ENCODE measurements at places on chromosomes 3 and 15.

DNA sequence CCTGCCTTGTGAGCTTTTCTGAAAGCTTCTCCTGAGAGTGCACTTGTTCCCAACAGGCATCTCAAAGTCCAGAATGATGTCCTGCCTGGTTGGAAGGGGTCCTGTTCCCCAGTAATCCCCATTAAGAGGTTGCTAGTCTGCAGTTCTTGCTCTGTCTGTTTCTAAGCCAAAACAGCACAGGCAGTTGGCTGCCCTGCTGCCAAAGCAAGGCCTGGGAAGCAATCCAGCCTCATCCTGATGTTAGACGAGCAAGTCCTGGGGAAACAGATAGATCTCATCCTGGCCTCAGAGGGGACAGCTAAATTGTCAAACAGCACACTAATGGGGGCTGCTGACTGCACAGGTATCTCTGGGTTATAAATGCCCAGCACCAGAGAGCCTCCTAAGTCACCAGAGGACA is 198.0 kb downstream of the EPHB1 start:
- DNase-seq, result no peak

GRCh38 chr15:69860321-69860720 is 237.4 kb downstream of the TLE3 start:
- DNase-seq, result no peak

- no peak for DNase-seq
Observed at GRCh38 chr15:57580428-57580827, 11.3 kb upstream of the MYZAP start.

DNA sequence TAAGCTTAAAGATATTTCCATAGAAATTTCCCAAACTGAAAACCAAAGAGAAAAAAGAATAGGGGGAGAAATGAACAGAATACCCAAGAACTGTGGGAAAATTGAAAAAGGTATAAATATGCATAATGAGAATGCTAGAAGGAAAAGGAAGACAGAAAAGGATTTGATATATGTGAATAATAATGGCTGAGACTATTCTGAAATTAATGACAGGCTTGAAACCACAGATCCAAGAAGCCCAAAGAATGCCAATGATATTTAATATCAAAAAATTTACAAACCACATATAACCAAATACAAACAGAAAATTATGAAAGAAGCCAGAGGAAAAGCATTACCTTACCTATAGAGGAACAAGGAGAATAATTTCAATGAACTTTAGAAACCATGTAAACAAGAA is 153.0 kb downstream of the ANXA2 start:
- DNase-seq, result no peak

DNA sequence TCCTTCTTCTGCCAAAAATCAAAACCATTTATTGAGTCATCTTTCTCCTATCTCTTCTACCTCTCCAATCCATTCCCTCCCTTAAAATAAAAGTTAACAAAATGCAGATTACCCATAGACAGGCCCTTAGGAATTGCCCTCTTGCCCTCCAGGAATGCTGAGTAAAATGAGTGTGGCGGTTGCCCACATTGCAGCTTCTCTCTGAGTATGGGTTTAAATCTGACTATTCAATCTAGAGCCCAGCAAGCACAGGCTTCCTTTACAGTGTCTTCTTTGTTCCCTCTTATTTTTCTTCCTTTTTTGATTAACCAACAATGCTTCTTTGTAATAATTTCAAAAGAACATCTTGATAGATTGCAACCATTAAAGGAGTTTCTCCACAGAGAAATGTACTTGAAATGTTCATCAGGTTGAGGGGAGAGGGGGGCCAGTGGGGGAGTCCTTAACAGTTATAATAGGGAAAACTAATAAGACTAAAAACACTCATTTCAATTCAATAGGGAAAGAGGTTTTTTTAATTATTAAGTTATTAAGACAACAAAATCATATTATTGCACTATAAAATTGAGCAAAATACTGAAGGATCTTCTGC is 135.3 kb upstream of the LMCD1 start:
- DNase-seq, result no peak

GRCh38 chr3:41853540-41854196 is 108.2 kb downstream of the ULK4 start:
- no peak for DNase-seq

DNA sequence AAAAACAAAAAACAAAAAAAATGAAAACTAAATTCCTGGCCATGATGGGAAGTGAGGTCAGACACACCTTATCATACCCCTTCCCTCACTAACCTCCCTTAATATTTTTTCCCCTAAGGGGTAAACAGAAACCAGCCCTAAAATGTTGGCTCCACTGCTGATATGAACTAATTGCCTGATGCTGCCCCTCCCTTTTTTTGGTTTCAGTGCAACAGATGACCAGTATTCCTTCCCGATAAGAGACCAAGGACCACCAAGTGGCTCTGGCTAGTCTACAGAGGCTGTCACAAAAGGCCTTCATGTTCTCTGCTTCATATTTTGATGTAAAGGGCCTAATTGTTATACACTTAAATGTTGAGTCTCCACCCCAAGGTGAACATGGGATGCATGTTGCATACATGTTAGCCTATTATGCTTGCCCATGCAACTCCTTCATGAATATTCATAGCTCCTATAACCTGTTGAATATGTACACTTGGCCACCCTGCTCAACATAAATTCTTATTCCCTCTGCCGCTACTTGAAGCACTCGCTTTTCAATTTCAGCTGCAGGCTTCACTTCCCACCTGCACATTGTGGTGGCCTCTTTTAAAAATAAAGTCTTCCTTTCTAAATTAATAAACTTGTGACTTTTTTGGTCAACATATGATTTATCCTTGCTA is 12.3 kb upstream of the STAC start:
- no peak for DNase-seq

GRCh38 chr3:160437083-160437455 is 12.5 kb downstream of the TRIM59 start:
- no peak for DNase-seq

- no peak for DNase-seq
Observed at GRCh38 chr3:27714692-27715453, 7.2 kb downstream of the EOMES start.

- peak; percentile 35 for DNase-seq
Observed at GRCh38 chr15:58731756-58732535, 17.6 kb downstream of the ADAM10 start.

GRCh38 chr3:177615015-177615414 is 417.7 kb upstream of the TBL1XR1 start:
- DNase-seq, result peak; percentile 95

DNA sequence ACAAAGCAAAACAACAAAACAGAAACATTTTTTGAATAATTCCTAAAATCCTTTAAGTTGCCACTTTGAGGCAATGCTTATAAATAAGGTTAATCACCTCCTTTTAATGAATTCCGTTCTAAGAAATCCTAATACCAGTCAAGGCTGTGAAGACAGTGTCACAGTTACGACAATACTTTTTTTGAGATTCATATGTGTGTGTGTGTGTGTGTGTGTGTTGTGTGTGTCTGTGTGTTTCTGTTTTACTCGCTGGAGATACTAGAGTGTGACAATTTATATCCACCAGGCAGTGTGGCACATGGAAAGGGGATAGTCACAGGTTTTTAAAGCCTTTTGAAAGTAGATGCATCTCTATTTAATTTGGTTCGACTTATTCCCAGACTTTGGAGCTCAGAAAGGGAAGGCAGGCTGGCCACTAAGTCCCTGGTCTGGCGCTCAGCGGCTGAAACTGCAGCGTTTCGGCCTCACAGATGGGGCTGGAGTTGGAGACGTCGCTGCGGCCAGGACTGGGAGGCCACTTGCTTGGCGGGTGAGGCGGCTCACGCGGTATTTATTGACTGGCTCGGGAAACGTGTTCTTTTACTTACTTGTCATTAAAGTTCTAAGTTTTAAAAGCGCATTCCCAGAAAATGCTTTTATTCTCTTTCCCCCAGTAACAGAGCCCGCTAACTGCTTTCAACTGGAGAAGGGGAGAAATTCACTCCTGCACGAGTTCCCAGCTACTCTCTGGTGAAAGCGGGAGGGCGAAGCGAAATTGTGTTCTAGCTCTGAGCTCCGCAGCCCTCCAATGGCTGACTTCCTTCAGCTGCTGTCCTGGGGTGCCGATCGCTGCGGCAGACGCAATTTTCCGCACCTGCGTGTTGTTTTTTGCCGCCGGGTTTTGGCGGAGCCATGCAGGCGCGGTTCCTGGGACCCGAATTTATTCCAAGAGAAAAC is 13.7 kb downstream of the ZIC1 start:
- no peak for DNase-seq

GRCh38 chr3:175005881-175006280 is 146.7 kb downstream of the NAALADL2 start:
- peak; percentile 88 for DNase-seq

DNA sequence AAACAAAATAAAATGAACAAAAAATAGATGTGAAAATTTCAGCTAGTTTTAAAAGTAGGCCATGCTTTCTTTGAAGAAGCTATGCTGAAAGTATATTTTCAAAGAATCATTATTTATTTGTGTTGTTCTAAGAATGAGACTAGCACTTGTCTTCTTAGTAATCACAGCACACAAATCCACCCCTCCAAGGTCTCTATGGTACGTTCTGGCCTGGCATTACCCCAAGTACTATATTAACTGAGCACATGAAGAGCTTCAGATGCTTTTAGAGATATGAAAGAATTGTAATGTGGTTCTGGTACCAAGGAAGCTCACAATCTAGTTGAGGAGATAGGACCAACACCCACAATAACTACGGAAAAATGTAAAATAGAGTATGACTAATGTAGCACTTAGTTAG is 416.5 kb downstream of the PLCL2 start:
- no peak for DNase-seq

- no peak for DNase-seq
Observed at GRCh38 chr3:13308380-13308801, 111.7 kb downstream of the NUP210 start.

DNA sequence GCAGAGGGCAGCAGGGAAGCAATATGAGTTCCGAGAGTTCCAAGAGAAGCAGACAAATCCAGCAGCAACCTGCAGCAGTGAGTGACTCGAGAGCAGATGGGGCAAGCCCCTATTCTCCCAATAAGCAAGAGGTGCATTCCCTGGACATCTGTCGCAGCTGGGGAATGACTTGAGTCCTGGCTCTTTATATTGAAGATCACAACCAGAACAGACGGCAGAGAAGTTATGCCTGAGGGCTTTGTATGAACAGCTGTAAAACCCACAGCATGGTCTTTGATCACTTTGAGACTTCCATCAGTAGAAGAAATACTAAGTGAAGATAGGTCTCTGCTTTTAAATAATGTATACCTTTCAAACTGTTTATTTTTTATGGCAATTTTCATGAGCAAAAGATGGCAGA is 23.6 kb upstream of the C3orf22 start:
- no peak for DNase-seq

DNA sequence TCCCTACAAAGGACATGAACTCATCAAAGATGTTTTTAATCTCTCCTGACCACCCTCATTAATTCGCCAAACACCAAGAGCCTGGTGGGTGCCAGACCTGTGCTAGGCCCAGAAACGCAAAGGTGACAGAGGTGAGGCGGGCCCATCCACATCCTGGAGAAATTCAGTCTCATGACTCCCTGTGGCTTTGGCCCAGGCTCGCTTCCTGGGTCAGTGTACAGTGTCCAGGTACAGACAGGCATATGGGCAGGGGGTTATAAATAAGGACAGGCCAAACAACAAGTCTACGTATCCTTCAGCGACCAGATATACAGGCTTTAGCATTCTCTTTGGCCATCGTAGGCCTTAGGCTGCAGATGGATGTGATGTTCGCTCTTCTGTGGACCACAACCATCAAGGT is 945 bp upstream of the PLA2G4F start:
- DNase-seq, result no peak

GRCh38 chr3:7146529-7146928 is 285.6 kb downstream of the GRM7 start:
- no peak for DNase-seq

- DNase-seq, result no peak
Observed at GRCh38 chr3:133197619-133198018, 159.4 kb downstream of the TMEM108 start.

DNA sequence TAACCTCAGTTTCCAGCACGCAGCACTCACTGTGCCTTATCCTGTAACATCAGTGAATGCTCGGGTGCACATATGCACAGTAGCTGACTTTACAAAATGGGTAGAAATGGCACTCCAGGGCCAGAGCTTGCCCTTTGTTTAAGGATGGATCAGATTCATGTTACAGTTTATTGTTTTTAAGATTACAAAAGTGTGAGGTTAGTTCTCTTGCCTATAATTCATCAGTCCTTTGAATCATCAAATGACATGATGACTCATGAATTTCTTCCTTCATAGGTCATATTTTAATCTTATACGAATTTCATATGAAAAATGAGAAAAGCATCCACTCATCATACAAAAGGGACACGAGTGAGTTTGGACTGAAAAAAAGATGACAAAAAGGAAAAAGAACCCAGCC is 545.3 kb downstream of the GBE1 start:
- DNase-seq, result peak; percentile 58

DNA sequence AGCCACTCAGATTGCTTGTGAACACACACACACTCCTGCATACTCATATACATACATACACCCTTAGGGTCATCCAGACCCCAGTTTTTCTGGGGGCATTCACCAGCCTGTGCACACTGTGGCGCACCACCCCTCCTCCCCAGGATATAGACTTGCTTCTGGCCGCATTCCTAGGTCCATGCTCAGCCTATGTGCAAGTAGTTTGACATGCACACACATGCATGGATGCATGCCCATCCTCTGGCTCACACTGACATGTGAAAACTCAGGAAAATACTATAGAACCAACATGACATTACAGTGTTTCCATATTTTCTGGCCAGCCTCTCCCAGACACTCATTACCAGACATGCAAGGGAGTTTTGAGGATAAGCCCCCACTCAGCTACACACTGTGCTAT is 79.3 kb upstream of the POLG start:
- no peak for DNase-seq

DNA sequence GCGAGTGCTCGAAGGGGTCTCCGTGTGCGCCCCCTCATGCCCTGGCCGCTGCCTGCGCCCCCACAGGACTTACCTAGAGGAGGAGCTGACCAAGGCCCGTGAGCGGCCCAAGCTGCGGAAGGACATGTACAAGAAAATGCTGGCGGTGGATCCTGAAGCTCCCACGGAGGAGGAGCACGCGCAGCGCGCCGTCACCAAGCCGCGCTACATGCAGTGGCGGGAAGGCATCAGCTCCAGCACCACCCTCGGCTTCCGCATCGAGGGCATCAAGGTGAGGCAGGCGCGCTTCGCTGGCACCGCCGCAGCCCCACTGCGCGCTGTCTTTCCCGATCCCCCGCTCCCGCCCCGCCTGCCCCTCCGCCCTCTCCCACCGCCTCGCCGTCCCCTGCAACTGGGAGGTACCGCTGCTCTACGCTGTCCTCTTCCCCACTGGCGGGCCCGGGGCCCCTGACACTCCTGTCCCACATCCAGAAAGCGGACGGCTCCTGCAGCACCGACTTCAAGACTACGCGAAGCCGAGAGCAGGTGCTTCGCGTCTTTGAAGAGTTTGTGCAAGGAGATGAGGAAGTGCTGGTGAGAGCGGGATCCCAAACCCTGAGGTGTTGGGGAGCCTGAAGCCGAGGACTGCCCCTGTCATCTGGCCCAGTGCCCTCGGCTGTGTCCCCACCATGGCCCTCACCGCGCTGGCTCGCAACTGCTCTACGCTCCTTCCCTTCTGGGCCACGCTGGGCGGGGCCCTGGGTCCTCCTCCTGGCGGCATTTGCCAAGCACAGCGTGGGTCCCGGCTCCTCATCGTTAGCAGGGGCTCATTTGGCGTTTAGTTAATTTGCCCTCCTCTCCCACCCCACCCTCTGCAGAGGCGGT is 8.5 kb downstream of the ITPKA start:
- no peak for DNase-seq

- no peak for DNase-seq
Observed at GRCh38 chr15:99961011-99961441, 227.8 kb upstream of the LYSMD4 start.

- no peak for DNase-seq
Observed at GRCh38 chr3:66473692-66474091, 27.1 kb downstream of the LRIG1 start.

GRCh38 chr3:62995119-62995518 is 119.9 kb upstream of the CADPS start:
- no peak for DNase-seq

Data from fibroblast of gingiva (primary cell).